ENCODE measurements at places on chromosomes 3 and 15. TPM values are rescaled to one million over a fixed set of nuclear protein-coding genes. Genes with fewer than 3 reads are reported as not detected.

The NLGN1 gene
- 6.5 TPM for total RNA-seq

The RHCG gene
- total RNA-seq: not detected

The CDC25A gene
- total RNA-seq: 1.3 TPM

The CHSY1 gene
- 42.9 TPM for total RNA-seq

The ZCWPW2 gene
- total RNA-seq: 0.51 TPM

The KCNMB2 gene
- total RNA-seq: not detected

The TRIM42 gene
- total RNA-seq: not detected

The DLEC1 gene
- 0.12 TPM for total RNA-seq

The KLHL40 gene
- 0.17 TPM for total RNA-seq

The DUOXA2 gene
- not detected for total RNA-seq

The AADACL2 gene
- total RNA-seq: not detected

All from pericardium fibroblast (primary cell).